ENCODE measurements at places on chromosomes 6 and 20.

DNA sequence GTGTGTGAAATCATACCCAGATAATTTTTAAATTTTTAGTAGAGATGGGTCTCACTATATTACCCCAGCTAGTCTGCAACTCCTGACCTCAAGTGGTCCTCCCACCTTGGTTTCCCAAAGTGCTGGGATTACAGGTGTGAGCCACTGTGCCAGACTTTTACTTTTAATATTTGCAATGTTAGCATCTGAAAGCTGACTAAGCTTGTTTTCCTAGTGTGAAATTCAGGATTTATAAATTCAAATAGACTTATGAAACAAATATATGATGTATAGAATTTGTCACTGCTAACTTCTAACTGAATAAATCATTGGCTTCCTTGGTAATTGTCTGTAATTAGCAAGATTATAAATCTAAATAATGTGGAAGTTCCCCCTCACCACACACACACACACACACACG, 58.8 kb upstream of the SLC22A23 start:
- DNase-seq: no peak

GRCh38 chr20:50730765-50731054, 670 bp upstream of the PARD6B start:
- DNase-seq: no peak

GRCh38 chr6:164693944-164694343, 615.5 kb downstream of the C6orf118 start:
- DNase-seq: no peak

DNA sequence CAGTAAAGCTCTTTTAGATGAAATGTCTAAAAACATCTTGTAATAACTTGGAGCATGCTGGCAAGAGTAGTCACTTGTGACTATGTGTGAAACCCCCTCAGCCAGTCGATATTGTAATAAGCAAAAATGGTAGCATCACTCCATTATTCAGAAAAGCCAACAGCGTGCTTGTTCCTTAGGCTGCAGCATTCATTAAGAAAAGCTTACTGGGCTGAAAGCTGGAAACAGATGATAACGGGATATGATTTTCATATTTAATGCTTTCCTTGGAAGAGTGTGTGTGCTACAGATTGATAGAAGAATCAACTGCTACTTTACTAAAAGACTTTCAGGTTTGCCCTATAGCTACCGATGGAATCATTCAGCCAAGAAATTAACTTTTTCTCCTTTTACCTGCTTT, 20.3 kb downstream of the KIZ start:
- DNase-seq: no peak

- peak; percentile 9 for DNase-seq
These were observed 4.6 kb upstream of the REV3L start for GRCh38 chr6:111487661-111488060.

GRCh38 chr6:39935241-39935640, 979 bp upstream of the MOCS1 start:
- no peak for DNase-seq

GRCh38 chr20:45308117-45308778, at the start of gene MATN4:
TSS of gene MATN4 (minus strand) at chr20:45308299. CDS start at chr20:45305582, 2,717 bp downstream.
- DNase-seq: no peak

- no peak for DNase-seq
These were observed 354.6 kb downstream of the RNF144B start for GRCh38 chr6:18741741-18742140.

DNA sequence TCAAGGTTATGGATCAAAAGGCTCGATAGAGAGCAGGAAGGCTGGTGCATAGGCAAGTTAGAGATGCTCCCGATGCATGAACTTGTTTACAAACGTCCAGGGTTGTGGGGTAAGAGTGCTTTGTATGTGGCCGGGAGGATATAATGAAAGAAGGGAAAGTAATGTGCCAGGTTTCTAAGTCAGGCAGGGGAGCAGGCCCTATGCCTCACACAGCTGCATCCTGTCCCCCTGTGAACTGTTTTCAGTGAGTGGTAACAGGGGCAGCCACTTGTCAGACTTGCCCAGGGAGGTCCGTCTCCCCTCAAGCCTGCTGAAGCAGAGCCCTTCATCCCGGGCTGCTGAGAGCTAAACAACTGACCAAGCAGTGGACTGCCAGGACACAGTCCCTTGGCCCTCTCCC, 19.4 kb downstream of the KCNK5 start:
- DNase-seq: no peak

DNA sequence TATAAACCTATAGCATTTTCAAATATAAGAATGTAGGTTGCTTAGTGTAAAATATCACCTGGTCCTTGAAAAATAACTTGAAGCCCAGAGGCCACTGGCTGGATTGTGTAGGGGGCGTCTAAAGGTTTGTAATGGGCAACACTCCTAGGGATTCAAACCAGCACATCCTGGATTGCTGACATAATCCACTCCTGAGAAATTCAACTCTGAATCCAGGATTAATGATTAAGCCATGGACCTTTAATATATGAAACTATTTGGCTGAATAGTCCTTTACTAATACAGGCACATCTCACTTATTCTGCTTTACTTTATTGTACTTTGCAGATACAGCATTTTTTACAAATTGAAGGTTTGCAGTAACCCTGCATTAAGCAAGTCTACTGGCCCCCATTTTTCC, 160.8 kb downstream of the UBE3D start:
- DNase-seq: no peak

DNA sequence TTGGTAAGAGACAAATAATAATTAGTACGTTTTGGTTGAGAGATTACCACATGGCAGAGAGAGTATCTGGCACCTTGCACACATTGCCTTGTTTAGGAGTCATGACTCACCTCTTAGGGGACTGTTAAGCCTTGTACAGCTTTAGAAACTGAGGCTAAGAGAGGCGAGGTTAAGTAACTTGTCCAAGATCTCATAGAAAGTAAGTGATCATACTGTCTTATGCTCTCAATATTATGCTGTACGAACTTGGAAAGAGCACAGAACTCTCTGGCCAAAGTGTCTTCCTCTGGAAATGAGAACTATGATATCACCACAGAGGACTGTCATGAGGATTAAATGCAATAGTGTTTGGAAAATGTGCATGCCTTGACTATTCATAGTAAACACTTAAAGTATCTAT, 249.0 kb downstream of the UTRN start:
- DNase-seq: no peak

DNA sequence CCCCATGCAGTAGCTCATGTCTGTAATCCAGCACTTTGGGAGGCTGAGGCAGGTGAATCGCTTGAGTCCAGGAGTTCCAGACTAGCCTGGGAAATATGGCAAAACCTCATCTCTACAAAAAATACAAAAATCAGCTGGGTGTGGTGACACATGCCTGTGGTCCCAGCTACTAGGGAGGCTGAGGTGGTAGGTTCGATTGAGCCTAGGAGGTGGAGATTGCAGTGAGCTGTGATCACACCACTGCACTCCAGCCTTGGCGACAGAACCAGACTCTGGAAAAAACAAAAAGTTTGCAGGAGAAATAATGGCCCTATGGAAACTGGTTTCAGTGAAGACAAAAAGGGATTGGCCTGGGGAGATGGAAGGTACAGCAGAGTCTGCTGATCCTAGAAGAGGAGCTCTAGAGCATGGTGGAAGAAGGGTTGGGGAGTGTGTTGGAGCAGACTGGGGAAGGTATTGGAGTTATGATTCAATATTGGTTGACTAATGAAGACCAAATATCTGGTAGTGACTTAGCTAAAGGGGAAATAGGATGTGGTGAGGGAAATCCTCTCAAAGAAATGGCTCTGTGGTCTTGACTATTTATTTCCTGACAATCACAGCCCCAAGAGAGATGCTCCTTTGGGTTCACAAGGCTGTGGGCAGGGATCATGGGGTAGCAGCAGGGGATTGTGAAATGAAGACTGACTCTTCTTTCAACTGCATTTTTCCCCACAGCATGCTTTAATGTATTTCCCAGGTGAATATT, 281.9 kb downstream of the UTRN start:
- no peak for DNase-seq

DNA sequence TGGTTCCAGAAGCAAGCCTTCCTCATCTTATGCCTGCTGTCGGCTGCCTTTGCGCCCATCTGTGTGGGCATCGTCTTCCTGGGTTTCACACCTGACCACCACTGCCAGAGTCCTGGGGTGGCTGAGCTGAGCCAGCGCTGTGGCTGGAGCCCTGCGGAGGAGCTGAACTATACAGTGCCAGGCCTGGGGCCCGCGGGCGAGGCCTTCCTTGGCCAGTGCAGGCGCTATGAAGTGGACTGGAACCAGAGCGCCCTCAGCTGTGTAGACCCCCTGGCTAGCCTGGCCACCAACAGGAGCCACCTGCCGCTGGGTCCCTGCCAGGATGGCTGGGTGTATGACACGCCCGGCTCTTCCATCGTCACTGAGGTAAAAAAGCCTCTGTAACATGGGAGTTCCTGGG, 366 bp downstream of the SLC22A1 start:
- DNase-seq: no peak

DNA sequence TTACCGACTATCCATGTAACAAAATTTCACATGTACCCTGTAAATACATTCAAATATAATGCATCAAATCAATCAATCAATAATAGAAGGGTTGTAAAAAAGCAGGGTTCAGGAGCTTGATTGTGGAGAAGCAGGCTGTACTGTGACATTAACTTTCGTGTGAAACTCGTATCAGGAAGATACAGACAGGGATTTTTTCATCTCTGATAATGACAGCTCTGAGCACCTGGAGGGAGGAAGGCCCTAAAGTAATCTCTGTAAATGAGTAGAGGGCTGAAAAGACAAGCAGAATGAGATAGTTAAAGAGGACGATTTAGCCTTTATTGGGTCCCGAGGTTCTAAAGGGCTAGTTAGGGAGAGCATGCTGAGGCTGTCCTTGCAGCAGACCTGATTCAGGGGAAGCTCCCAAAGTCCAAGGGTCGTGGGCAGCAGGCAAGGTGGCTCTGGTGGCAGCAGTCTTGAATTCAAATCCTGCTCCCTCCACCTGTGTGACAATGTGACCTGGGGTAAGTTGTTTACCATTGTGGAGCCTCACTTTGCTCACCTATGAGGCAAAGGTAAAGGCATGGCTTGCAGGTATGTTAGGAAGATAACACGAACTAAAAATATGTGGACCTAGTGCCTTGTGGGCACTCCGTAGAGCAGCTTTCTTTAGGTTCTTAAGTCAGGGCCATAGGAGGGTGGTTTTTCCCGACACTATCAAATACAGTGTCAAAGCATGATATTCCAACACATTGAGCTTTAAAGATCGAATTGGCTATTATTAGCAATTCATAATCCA, 219.4 kb upstream of the MYLIP start:
- no peak for DNase-seq

GRCh38 chr6:52216932-52217575, 27.2 kb downstream of the IL17F start:
- DNase-seq: no peak

DNA sequence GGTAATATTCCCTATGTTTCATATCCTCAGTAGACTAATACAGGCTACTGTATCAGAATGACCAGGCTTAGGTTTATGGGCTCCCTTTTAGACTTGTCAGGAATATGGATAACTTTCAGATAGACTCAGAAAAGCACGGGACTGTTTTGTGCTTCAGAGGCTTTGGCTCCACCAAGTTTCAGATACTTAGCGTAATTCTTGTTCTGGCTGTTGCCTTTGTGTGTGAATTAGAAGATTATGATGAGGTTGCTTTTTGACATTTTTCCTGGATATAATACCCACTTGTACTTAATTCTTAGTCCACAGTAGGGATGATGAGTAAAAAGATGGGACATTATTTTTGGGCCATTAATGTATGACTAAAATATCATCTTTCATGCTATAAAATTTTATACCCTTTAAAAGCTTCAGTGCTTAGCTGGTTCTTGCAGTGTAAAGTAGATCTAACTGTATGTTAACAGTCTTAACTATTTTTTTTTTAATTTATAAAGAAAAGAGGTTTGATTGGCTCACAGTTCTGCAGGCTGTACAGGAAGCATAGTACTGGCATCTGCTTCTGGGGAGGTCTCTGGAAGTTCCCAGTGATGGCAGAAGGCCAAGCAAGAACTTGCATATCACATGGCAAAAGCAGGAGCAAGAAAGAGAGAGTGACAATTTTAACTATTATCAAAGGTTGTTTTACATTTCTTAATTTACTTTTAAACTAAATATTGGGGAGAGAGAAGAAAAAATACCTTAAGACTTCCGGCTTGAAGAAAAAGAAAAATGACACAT, 120.7 kb downstream of the ZFAND3 start:
- no peak for DNase-seq

DNA sequence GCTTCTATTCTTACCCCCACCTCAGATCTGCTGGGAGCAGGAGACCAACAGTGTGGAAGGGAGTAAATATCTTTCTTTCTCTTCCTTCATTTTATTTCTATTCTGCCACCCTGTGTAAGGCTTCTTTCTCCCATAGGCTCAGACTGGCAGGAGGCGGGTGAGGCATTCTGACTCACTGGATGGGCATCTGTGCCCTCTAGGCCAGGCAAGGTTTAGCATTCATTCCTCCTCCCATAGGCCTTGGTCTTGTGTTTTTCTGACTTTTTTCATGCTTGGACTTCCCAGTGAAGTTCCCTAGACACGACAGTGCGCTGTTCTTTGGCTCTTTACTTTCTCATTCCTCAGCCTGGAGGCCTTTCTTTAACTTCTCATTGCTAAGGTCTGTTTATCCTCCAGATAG, 235.2 kb downstream of the SYNE1 start:
- DNase-seq: no peak

GRCh38 chr20:62656919-62657588, 14.8 kb downstream of the SLCO4A1 start:
- no peak for DNase-seq

DNA sequence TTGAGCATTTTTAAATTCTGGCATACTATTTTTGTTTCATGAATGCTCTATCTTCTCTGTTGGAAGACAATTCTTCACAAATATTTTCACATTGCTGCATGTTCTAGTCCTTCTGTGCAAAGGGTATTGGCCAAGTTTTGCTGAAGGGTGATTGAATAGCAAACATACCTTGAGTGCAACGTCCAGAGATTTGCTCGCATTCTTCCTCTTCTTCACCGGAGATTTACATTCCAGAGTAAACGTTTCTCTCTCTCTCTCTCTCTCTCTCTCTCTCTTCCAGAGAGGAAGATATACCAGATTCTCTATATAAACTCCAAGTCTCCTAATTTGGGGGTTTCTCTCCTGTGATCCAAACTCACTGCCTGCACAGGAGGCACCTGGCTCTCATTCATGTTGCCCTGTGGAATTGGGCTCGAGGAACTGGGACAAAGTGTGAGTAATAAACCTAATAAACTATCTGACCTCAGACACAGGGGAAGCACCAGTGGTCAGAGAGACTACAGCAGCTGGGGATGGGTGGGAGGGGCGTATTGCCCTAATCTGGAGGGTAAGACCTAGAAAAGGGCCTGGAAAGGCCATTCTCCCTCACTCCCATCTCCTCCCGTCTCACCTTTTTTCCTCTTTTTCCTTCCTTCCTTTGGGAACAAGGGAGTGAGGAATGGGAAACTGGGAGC, 1.1 kb upstream of the TREML1 start:
- no peak for DNase-seq

GRCh38 chr6:112338166-112338709, 8.9 kb upstream of the RFPL4B start:
- no peak for DNase-seq

- DNase-seq: no peak
These were observed 62.0 kb upstream of the PDE7B start for GRCh38 chr6:135789375-135790050.

GRCh38 chr6:168756009-168756634, 315.1 kb downstream of the SMOC2 start:
- DNase-seq: no peak

GRCh38 chr6:125310994-125311649, 9.4 kb upstream of the HDDC2 start:
- no peak for DNase-seq

- DNase-seq: no peak
These were observed 42.6 kb downstream of the DSTN start for GRCh38 chr20:17612287-17612991.

Data from activated CD4-positive, alpha-beta T cell treated with anti-CD3 and anti-CD28 coated beads, Interleukin-2, amount 50 U/mL, for 24 hours (primary cell).